Stimulated activated CD8-positive, alpha-beta memory T cell treated with anti-CD3 and anti-CD28 coated beads, Interleukin-15, amount 100 ng/mL, for 48 hours (primary cell): ENCODE measurements at places on chromosomes 6 and 20.
A peak's percentile ranks its signal among the peaks of the same experiment; 100 is the strongest.

DNA sequence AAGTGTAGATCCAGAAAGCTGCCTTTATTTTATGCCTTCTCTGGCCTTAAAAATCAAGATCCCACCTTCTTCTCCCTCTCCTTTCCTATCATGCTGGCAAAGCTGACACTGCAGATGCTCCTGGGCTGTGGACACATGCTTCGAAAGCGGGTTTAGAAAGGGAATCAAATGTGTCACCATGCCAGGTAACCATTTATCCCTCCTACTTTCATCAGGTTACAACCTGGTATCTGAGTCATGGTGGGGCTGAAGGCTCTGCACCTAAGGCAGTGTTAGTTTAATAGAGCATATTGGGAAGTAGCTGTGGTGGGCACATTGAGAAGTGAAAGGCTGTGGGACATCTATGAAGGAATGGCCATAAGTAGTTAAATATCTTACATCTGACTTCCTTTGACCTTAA lies 69.8 kb downstream of the GJA1 start:
- DNase-seq: no peak

GRCh38 chr6:13425270-13425873 lies 62.0 kb downstream of the GFOD1 start:
- no peak for DNase-seq

DNA sequence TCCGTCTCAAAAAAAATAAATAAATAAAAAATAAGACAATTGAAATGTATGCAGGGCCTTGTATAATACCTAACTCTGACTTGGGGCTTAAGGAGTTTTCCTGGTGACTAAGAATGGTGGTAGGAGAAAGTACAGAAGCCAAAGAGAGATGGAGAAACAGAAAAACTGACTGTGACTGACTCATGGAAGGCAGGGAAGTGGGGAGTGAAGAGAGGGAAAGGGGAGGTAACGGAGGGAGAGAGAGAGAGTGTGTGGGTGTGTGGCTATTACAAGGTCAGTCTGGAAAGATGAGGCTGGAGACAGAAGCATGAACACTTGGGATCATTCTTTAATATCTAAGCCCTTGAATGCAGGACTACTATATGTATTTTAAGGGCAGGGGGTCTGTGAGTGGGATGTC lies 38.5 kb downstream of the SNRNP48 start:
- no peak for DNase-seq

DNA sequence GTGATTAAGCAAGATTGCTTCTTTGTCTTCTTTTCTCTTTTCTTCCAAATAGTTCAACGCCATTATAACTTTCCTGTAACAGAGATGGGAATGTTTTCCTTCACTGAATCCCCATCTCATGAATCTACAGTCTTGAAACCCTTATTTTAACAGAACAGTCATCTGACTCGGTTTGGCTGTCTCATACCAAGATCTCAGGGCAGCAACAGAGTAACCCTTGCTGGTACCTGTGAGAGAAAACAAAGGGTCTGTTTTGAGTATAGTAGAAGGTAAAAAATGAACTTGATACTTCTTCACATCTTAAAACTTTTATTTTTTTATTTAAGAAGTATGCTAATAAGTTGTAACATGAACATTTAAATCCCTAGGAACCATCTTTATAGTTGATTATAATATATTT lies 19.6 kb upstream of the DSE start:
- DNase-seq: no peak

- no peak for DNase-seq
Measured at GRCh38 chr6:139449611-139450000, 75.2 kb upstream of the CITED2 start.

- DNase-seq: no peak
Measured at GRCh38 chr20:19056909-19057308, 155.5 kb upstream of the SLC24A3 start.

- no peak for DNase-seq
Measured at GRCh38 chr6:159116343-159116742, 52.9 kb upstream of the FNDC1 start.

GRCh38 chr6:55069132-55069781 lies 105.1 kb upstream of the HCRTR2 start:
- no peak for DNase-seq

DNA sequence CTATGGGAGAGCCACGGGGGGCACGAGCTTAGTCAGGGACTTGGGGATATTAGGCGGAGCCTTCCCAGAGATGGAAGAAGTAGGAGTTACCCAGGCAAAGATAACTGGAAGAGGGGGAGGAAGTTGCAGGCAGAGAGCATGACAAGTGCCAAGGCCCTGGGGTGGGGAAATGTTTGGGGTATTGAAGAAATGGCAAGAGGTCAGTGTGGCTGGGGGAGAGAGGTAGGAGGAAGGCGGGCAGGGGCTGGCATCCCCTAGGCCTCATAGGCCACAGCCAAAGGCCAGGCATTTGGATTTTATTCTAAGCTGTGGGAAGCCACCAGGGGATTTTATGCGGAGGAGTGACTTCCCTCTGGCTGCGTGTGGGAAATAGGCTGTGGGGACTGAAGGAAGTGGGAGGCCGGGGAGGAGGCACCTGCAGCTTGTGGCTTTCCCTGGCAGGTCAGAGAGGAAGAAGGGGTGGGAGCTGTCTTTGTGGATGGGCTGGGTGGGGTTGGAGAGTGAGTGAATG lies 22.7 kb downstream of the SNAI1 start:
- DNase-seq: no peak

GRCh38 chr20:17573463-17573862 lies 3.6 kb downstream of the DSTN start:
- no peak for DNase-seq

DNA sequence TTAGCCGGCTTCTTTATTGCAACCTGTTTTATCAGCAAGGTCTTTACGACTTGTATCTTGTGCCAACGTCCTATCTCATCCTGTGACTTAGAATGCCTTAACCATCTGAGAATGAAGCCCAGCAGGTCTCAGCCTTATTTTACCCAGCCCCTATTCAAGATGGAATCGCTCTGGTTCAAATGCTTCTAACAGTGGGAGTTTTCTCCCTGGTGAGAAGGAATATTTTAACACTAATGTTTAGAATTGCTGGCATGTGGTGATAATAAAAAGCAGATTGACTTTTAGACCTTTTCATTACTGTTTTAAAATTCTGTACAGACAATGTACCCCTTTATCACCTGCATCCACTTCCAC lies 9.9 kb upstream of the KCNK15 start:
- DNase-seq: no peak

DNA sequence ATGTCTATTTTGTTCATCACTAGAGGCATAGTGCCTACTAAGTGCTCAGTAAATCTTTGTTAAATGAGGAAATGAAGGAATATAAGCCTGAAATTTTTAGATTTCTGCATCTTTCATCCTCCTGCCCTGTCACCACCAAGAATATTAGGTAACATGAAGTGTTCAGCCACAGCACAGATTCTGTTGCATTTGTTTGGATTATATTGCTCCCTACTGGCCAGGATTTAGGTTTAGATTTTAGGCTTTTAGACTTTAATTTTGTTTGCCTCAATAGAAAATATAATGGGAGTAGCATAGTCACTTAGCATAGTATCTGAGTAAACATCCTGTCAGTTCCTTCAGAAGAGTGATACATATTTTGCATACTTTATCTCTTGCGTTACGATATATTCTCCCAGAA lies 14.2 kb downstream of the FARS2 start:
- no peak for DNase-seq

DNA sequence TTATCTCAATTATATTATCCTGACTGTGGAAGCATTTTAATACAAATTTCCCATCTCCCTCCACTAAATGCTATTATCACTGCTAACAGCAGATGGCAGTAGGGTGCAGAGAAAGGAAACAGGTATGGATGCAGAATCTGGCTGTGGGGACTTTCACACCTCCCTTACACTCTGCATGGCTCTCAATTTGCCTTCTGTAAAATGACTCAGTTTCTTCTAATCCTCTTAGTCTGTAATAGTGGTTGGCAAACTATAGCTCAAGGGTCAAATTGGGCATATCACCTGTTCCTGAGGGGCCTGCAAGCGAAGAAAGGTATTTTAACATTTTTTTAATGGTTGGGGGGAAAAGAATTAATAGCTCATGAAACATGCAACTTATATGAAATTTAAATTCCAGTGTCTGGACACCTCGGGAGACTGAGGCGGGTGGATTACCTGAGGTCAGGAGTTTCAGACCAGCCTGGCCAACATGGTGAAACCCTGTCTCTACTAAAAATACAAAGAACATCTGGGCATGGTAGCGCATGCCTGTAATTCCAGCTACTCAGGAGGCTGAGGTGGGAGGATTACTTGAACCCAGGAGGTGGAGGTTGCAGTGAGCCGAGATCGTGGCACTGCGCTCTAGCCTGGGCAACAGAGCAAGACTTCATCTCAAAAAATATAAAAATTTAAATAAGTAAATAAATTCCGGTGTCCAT lies 83.5 kb downstream of the ZMYND8 start:
- DNase-seq: peak; percentile 19

DNA sequence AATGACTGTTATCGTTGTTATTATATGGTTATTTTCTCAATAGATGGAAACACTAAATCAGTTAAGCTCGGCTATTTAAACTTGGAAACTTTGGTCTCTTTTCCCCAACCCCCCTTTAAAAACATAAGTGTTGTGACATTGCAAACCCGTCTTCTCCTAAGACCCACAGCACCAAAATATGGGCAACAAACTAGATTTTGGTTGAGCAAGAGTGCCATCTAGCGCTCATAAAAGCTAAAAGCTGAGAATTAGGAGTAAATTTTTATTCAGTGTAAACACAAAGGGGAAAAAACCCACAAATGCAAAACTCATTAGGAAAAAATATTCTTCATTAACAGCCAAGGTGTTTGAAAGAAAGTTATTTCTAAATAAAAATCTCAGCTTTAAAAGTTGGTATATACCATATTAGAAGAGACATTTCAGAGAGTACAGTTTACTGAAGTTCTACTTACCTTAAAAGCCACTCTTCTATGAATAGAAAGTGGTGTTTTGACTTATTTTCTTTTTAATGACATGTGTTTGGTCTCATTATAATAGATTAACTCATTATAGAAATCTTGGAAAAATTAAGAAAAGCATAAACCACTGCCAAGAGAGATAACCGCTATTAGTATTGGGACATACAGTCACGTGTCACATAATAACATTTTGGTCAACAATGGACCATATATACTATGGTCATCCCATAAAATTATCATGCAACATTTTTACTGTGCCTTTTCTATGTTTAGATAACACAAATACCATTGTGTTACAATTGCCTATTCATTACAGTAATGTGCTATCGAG lies 21.1 kb downstream of the SESN1 start:
- DNase-seq: no peak

DNA sequence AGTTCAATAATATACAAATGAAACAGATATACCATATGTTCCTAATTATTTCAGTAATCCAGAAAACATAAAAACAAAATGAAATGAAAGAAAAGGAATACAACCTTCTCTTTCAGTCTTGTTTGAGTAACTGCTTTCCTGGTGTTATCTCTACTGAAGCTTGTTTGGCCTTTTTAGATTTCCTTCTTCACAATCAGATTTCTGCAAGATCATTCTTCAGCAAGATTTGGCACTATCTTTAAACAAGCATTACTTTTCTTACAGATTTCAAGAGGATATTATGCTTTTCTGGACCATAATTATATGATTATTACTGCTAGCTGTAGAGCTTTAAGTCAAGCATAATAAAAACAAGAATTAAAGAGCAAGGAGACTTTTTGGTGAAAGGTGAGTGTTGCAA lies 120.2 kb downstream of the MYB start:
- no peak for DNase-seq

DNA sequence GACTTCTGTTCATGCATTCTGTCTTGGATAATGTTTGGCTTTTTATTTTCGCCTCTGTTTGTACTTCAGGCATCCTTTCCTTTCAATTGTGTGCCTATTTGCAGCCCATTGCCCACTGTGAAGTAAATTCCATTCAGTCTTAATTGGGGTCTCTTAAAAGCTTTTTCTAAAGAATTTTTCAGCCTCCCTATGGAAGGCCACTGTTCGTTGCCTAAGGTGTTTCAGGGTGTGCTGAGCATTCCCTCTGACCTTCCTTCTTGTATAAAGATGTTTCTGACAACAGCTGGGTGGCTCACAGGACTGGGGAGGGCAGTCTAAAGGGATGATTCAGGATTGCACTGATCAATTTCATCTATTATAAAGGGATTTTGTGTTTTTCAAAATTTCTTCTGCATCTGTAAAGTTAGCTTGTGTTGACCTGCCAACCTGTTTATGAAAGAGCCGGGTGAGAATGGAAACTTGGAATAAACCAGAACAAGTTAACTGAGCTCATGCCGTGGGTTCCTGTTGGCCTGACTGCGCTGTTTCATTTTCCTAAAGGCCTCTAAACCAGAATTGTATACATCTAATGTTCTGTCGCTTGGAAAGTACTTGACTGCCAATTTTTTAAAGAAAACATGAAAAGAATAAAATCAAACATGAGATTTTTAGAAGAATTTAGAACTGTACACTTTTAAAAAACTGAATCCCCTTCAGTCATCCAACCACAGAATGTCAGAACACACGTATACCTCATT lies 14.3 kb downstream of the PHACTR2 start:
- DNase-seq: no peak

- DNase-seq: no peak
Measured at GRCh38 chr6:84218091-84218490, 9.4 kb downstream of the CEP162 start.

GRCh38 chr6:138726757-138727097 lies 46.8 kb upstream of the CCDC28A start:
- no peak for DNase-seq

GRCh38 chr6:154625721-154626120 lies 107.5 kb upstream of the SCAF8 start:
- no peak for DNase-seq

- no peak for DNase-seq
Measured at GRCh38 chr6:15358579-15359327, 112.9 kb downstream of the JARID2 start.

DNA sequence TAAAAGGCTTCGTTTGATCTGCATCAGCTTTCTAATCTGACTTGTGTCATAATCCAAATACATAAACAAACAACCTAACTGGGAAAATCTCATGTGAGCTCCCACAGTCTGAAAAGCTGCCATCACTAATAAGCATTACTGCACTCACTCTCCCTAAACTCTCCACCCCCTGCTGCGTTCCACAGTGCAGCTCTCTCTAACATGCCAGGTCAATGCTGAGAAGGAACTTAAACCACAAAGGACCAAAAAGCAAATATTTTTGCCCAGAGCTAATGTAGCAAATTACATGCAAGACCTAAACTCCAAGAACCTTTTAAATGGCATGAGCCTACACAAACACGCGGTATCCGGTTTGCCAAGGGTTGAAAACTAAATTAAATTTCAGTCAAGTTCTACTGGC lies 542.3 kb upstream of the JARID2 start:
- DNase-seq: no peak

GRCh38 chr6:158322724-158323560 lies 10.7 kb downstream of the TULP4 start:
- no peak for DNase-seq
